CD8-positive, alpha-beta T cell (primary cell): ENCODE measurements at places on chromosomes 7 and 10. TPM values are rescaled to one million over a fixed set of nuclear protein-coding genes. Genes with fewer than 3 reads are reported as not detected.

AOC1 gene
- total RNA-seq, result not detected

AIFM2 gene
- total RNA-seq, result 2.6 TPM

DNA sequence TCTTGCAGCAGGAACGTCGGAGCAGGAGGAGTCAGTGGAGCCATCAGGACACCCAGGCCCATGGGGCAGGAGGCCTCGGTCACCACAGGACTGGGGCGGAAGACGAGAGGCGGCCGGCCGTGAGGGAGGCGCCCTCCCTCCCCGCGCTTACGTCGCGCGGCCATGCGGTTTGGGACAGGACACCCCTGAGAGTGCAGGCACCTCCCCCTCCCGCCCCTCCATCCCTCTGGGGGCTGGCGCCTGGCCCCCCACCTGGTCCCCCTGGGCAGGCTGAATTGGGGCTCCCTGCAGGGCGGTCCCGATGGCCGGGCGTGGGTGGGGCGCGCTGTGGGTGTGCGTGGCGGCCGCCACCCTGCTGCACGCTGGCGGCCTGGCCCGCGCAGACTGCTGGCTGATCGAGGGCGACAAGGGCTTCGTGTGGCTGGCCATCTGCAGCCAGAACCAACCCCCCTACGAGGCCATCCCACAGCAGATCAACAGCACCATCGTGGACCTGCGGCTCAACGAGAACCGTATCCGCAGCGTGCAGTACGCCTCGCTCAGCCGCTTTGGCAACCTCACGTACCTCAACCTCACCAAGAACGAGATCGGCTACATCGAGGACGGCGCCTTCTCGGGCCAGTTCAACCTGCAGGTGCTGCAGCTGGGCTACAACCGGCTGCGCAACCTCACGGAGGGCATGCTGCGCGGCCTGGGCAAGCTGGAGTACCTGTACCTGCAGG, 74.4 kb downstream of the ELFN1 start:
- DNase-seq, result no peak

CYP2W1 gene
- not detected for total RNA-seq

PNLIPRP1 gene
- not detected for total RNA-seq

GRCh38 chr7:80380957-80381356, 130.9 kb downstream of the GNAT3 start:
- DNase-seq, result no peak

GRCh38 chr10:43863859-43864591, 215.3 kb upstream of the ZNF32 start:
- DNase-seq, result no peak

DLX5 gene
- total RNA-seq, result not detected

DNA sequence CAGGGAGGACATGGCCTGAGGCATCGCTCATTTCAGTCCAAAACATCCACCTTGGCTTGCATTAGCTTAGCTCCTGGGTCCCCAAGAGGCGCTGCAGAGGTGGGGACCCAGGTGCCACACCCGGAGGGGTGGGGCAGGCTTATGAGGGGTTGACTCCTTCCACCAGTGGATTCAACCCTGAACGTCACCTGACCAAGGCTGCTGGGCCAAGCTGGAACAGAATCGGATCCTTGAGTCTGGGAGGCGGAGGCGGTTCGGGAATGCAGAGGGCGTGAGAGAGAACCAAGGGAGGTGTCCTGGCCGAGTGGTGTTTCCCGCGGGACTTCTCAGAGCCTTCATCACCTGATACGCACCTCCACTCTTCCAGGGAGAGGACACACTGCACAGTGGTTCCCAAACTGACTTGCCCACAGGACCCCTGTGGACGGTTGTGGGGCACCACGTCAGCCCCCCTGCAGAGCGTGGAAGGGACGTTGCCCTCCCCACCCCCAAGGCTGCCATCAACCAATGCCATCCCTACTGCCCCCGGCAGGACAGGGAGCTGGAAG, 4.5 kb upstream of the MICALL2 start:
- no peak for DNase-seq

LAMB1 gene
- total RNA-seq, result not detected

RSPH10B gene
- 0.47 TPM for total RNA-seq

DNA sequence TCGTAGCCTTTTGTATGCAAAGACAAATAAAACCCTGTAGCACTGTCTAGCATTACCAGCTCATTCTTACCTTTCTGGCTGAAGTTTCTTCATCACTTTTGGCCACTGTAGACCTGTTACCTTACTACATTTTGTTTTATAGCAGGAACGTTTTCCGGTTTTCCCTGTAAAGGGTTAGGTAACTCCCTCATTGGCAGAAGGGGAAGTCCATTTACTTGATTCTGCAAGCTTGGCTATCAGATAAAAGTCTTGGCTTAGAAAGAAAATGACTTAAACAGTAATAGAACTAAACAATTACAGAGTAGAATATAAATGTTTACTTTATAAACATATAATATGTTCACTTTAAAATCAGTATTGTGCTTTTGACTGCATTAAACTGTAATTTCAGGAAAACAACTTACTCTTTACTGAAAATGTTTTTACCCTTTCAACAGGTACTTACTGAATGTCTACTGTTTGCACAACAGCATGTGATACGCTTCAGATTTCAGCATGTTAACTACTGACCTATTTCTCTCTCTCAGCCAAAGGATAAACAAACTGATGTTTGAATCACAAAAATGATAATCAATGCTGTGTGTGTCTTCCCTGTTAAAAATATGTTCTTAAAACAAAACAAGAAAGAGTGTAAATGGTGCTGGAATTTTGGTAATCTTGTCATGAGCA, 67.1 kb downstream of the OTUD1 start:
- DNase-seq, result no peak

GRCh38 chr7:7564323-7564780, 2.3 kb upstream of the MIOS start:
- DNase-seq, result no peak

- no peak for DNase-seq
These were observed 97.2 kb upstream of the SEMA3A start for GRCh38 chr7:84291756-84292155.

GRCh38 chr7:32037650-32038198, 32.5 kb downstream of the PDE1C start:
- no peak for DNase-seq

GRCh38 chr10:109115179-109115578, 808.1 kb downstream of the XPNPEP1 start:
- DNase-seq, result no peak

HOXA7 gene
- not detected for total RNA-seq

HTRA1 gene
- total RNA-seq, result not detected

TRIM50 gene
- not detected for total RNA-seq

- no peak for DNase-seq
These were observed 363.1 kb downstream of the GATA3 start for GRCh38 chr10:8417631-8418030.

OR6B1 gene
- total RNA-seq, result not detected

DNA sequence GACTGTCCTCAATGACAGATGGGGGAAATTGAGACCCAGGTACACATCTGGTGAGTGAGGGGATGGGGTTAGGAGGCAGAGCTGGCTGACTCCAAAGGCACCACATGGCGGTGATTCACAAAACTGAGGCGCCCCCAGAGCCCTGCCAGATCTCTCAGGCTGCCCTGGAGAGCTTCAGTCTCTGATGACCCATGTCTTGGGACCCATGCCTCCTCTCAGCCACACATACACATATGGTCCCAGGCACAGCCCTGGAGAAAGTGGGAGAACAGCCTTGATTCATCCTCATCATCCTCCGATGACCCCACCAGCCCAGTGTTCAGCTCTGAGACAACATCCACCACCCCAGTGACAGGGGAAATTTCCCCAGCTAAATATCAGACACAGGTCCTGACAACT, 426.0 kb downstream of the RPS24 start:
- DNase-seq, result no peak

ADAM8 gene
- 67.3 TPM for total RNA-seq

DNA sequence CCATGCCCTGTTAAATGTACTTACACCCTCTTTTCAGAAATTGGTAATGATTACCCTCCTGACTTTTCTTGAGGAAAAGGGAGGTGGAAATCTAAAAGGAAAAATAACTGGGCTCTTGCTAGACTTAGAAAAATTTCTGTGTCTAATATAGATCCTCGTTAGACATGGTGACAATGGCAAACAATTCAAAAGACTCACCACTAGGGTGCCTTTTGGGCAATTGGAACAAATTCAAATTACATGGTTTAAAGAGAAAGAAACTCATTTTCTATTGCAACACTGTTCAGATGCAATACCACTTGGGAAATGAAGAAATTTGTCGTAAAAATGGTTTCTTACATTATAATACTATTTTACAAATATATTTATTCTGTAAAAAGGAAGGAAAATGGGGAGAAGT, 950.1 kb downstream of the GRM8 start:
- DNase-seq, result no peak

- DNase-seq, result no peak
These were observed 147.2 kb upstream of the PRR15 start for GRCh38 chr7:29416276-29416937.
